Naive thymus-derived CD4-positive, alpha-beta T cell (primary cell): ENCODE measurements at places on chromosomes 5 and 9. TPM values are rescaled to one million over a fixed set of nuclear protein-coding genes. Genes with fewer than 3 reads are reported as not detected.

DNA sequence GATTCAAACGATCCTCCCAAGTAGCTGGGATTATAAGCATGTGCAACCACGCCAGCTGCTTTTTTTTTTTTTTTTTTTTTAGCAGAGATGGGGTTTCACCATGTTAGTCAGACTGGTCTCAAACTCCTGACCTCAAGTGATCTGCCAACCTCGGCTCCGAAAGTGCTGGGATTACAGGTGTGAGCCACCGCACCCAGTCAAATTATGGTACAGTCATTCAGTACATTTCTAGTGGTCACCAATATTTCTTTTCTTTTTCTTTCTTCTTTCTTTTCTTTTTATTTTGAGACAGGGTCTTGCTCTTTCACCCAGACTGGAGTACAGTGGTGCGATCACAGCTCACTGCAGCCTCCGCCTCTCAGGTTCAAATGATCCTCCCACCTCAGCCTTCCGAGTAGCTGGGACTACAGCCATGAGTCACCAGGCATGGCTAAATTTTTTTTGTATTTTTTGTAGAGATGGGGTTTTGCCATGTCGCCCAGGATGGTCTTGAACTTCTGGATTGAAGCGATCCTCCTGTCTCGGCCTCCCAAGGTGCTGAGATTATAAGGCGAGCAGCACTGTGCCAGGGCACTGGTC, 25.4 kb upstream of the DCP2 start:
- no peak for DNase-seq

DNA sequence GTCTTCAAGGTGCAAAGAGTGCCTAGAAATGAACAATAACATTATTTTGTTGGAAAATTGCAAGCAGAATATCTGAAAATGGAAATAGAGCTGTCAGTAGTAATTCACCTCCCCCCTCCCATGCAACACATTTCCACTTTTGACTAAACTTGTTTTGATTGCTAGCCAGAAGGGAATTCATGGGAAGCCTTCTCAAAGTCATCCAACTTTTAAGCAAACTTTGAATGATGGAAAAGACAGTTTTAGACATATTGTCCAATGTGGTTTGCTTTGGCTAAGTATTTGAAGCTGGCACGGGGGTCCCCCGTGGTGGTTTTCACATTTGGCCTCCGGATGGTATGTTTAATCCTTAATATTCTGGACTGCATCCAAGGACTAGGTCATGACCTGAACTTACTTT, 7.5 kb downstream of the NR2F1 start:
- DNase-seq: no peak

- DNase-seq: no peak
Observed at GRCh38 chr5:88873447-88873846, 9.5 kb downstream of the MEF2C start.

CRHBP gene
- total RNA-seq: 0.60 TPM in 1 of 2 replicates, not detected in the other
